ENCODE measurements at places on chromosomes 3 and 15. TPM values are rescaled to one million over a fixed set of nuclear protein-coding genes. Genes with fewer than 3 reads are reported as not detected.

SOX14 gene
- total RNA-seq: not detected

NSUN3 gene
- total RNA-seq: 14.6 TPM

ABHD17C gene
- 4.7 TPM for total RNA-seq

RHOV gene
- total RNA-seq: 1.6 TPM

GRK7 gene
- total RNA-seq: 0.05 TPM

INAFM2 gene
- 11.5 TPM for total RNA-seq

ZNF501 gene
- total RNA-seq: 5.3 TPM

MAGI1 gene
- total RNA-seq: 30.5 TPM

GOLGA8H gene
- total RNA-seq: 0.99 TPM

CCDC14 gene
- total RNA-seq: 28.3 TPM

ACAD9 gene
- 48.9 TPM for total RNA-seq

ALG1L2 gene
- total RNA-seq: not detected

STRIT1 gene
- total RNA-seq: not detected

ZNF620 gene
- 5.8 TPM for total RNA-seq

PLCD1 gene
- 28.1 TPM for total RNA-seq

ALG3 gene
- 43.2 TPM for total RNA-seq

RTP3 gene
- not detected for total RNA-seq

FANCD2OS gene
- total RNA-seq: not detected

CFAP20DC gene
- 3.5 TPM for total RNA-seq

ERC2 gene
- total RNA-seq: 6.2 TPM

TBC1D2B gene
- 23.7 TPM for total RNA-seq

SATB1 gene
- total RNA-seq: 7.8 TPM

TMEM207 gene
- total RNA-seq: not detected

BUB1B gene
- total RNA-seq: 11.6 TPM

FAM3D gene
- not detected for total RNA-seq

PLS1 gene
- 83.5 TPM for total RNA-seq

CHRNA5 gene
- 4.1 TPM for total RNA-seq

PLCH1 gene
- 2.8 TPM for total RNA-seq

SH3GL3 gene
- total RNA-seq: 0.35 TPM

GNAT1 gene
- total RNA-seq: 0.05 TPM

CCDC54 gene
- 0.10 TPM for total RNA-seq

MEX3B gene
- 4.6 TPM for total RNA-seq

SI gene
- total RNA-seq: not detected
